ENCODE measurements at places on chromosomes 3 and 15.

- DNase-seq, result no peak
Measured at GRCh38 chr3:12938258-12938711, 96.9 kb upstream of the RPL32 start.

- no peak for DNase-seq
Measured at GRCh38 chr3:71763426-71763825, 9.8 kb downstream of the GPR27 start.

DNA sequence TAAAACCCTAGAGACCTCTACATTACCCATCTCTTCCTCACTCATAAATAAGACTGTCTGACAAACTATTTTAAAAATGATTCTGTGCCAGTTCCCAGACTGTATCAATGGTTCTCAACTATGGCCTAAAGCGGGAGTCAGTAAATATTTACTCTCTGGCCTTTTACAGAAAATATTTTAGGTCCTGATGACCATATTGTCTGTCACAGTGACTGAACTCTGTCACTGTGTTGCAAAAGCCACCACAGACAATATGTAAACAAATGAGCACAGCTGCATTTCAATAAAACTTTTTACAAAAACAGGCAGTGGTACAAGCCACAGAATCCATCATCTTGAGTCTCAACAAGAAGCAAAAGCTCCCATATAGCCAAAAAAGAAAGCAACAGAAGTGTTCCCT lies 45.4 kb downstream of the PLOD2 start:
- no peak for DNase-seq

- no peak for DNase-seq
Measured at GRCh38 chr3:149792452-149793270, at the start of gene ANKUB1. Gene ANKUB1 (minus strand): TSS chr3:149792554. CDS start chr3:149792366, 188 bp downstream.

DNA sequence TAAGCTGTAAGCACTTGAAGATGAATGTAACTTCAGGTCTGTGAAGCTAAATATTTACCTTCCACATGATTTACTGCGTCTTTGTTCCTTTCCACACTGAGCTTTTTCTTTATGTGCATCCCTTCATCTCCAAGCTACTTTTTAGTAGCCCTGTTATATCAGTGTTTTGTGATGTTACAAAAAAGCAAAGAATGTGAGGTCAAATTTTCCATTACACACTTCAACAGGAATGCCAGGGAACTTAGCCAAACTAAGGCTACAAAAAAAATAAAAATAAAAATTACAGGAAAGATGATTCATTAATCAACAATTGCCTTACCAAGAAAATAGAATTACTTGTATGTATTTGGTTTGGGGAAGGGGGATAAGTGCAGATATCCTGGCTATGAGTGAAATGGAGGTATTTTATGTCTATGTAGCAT lies 73.0 kb downstream of the FILIP1L start:
- peak; percentile 96 for DNase-seq

GRCh38 chr3:189841473-189842205 lies 210.4 kb downstream of the TP63 start:
- peak; percentile 53 for DNase-seq

DNA sequence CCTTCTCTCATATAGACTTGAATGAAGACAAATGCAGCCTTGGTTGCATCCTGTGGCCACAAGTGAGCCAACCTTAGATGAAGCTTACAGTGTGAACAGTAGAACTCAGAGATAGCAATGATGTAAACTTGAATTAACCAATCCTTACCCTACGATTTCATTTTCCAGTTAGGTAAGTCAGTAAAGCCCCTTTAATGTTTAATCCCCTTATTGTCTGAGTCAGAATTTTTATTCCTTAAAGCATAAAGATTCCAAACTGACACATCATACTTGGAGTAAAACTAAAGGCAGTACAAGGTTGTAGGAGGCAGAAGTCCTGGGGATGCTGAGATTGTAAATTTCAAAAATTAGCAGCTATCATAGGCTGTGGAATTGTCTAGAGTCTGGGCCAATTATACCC lies 507.8 kb upstream of the DPH6 start:
- peak; percentile 14 for DNase-seq

- no peak for DNase-seq
Measured at GRCh38 chr3:131973731-131974130, 61.1 kb downstream of the CPNE4 start.

GRCh38 chr15:31285772-31286261 lies 40.8 kb upstream of the KLF13 start:
- DNase-seq, result no peak

DNA sequence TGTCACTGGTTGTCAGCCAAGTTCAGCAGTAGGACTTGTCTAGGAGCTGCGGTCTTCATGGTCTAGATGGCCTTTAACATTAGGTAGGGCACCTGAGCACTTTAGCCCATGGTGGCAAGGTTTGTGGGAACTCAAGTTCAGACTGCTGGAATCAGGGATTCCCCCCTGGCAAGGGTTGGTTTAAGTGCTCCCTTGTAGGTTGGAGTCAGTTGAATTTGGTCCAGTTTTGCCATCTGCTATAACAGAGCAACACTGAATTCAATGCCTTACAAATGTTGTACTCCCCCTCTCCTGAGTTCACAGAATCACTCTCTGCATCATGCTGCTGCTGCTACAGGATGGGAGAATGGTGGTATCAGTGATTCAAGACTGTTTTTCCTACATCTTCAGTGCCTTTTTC lies 509.3 kb downstream of the VGLL3 start:
- no peak for DNase-seq

GRCh38 chr15:37102305-37103162 lies 2.2 kb upstream of the MEIS2 start:
- DNase-seq, result no peak

DNA sequence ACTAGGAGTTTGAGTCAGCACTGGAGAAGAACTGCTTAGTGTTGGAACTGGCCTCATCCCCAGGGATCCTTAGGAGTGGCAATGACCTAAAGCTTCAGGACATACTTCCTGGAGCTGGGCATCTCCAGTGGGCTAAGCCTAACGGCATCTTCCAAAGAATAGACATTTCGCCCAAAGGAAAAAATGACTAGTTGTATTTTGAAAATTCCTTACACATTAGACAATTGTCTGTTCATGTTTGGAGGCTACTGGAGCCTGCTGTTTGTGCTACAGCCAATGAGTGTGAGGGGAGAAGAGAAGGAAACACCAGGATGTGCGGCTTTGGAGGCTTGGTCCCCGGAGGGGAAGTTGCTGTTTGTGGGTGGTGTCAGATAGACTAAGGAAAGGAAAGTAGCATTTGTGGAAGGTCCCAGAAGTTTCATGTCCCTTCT lies 77.6 kb downstream of the POLR2M start:
- no peak for DNase-seq

- DNase-seq, result no peak
Measured at GRCh38 chr3:12840591-12841148, 695 bp downstream of the RPL32 start.

- no peak for DNase-seq
Measured at GRCh38 chr3:101319531-101319930, 844 bp downstream of the IMPG2 start.

GRCh38 chr3:10292505-10293419 lies at the start of gene GHRL:
Gene GHRL (minus strand): TSS chr3:10292947. CDS start chr3:10290180, 2,767 bp downstream.
- no peak for DNase-seq

GRCh38 chr3:4981294-4981664 lies 2.0 kb downstream of the BHLHE40 start:
- DNase-seq, result peak; percentile 36

- peak; percentile 21 for DNase-seq
Measured at GRCh38 chr3:184540777-184541681, 20.6 kb upstream of the EPHB3 start.

DNA sequence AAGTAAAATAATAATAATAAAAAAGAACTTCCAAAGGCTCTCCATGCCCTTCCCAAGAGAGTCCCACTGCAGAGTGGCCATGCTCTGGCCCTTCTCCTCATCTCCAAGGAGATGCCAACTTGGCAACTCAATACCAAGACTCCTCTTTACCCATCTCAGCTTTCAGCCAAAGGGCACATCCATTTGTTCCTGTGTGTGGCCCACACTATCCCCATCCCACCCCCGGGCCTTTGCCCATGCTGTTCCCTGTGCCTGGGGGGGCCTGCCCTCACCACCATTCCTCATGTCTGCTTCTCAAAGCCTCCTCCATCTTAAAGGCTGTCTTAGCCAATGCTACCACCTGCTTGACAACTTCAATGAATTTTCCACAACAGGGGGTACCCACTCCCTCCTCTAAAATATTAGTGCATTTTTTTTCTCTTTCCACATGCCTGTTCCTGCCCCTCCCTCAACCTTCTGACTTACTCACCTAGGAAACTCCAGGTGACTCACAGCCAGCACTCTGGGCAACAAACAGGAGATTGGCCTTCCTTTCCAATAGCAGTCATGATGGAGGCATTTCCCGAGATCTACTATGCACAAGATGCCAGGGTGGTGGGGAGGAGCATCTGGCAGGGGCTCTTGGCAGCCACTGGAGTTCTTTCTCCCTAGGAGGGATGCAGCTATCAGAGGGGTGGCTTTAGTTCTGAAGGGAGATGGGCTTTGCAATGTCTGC lies 109.4 kb upstream of the SMAD3 start:
- DNase-seq, result peak; percentile 74

GRCh38 chr3:19155375-19155774 lies 7.1 kb downstream of the KCNH8 start:
- DNase-seq, result no peak

DNA sequence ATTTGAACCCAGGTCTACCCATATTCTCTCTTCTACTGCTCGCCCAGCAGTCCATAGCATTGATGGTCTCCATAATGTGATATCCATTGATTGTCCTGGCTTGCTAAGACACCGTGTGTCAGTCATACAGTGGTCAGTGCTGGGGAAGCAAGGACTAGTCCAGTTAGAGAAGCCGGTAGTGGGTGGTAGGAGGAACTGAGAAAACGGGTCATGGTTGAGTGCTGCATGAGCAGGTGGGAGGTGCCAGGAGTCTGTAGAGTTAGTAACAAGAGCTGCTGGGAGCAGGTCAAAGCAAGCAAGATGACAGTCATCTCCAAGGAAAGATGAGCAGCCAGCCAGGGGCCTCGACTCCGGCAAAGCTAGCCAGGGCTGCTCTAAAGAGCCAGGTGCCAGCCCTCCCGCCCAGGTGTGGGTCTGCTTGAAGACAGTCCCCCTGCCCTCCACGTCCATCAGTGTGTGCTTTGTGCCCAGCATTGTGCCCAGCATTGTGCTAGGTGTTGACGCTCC lies 29.5 kb upstream of the USP3 start:
- DNase-seq, result peak; percentile 92

DNA sequence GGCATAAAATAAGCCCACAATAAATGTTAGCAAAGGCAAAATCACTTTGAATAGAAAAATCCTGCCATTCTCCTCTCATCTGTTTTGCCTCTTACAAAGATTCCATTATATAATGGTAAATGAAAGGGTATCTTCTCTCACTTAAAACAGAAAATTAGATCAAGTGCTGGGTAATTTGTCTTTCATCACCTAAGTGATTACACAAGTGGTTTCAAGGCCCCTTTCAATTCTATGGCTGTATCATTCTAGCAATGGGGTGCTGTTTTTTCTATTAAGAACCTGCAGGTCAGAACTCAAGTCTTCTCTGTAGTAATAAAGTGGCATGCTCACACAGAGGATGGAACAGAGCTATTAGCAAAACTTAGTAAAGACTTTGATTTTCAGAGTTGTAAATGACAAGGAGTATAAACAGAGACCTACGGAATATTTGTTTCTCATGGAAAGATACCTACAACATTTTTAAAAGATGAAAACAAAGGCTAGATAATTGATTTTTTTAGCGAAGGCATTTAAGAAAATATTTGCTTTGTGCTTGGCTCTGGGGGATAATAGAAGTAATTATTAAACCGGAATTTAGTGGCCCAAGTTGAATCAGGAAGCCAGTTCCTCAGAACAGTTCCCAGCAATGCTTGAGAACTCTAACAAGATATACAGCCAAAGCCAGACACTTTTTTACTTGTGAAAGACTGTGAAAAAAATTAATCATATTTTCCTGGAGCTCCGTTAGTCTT lies 137.4 kb downstream of the CMSS1 start:
- DNase-seq, result no peak

All from kidney glomerular epithelial cell (primary cell).